Activated T-helper 1 cell treated with Interleukin-2 at 50 U/mL for 16 hours (primary cell): ENCODE measurements at places on chromosomes 3 and 15.

- DNase-seq = no peak
These were observed 25.7 kb downstream of the TKT start for GRCh38 chr3:53230041-53230621.

- no peak for DNase-seq
These were observed 221.2 kb downstream of the IGSF11 start for GRCh38 chr3:118813472-118813871.

- no peak for DNase-seq
These were observed 541.7 kb upstream of the MDFIC2 start for GRCh38 chr3:70854108-70854507.

DNA sequence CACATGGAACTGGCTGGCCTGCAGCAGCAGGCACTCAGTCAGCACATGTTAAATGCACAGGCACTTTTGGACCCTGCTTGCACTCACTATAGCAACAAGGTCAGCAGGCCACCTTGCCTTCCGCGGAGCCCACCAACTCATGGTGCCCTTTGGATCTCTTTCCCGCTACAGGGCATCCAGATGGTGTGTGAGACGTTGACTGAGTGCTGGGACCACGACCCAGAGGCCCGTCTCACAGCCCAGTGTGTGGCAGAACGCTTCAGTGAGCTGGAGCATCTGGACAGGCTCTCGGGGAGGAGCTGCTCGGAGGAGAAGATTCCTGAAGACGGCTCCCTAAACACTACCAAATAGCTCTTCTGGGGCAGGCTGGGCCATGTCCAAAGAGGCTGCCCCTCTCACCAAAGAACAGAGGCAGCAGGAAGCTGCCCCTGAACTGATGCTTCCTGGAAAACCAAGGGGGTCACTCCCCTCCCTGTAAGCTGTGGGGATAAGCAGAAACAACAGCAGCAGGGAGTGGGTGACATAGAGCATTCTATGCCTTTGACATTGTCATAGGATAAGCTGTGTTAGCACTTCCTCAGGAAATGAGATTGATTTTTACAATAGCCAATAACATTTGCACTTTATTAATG lies 85.0 kb downstream of the TGFBR2 start:
- DNase-seq = no peak

DNA sequence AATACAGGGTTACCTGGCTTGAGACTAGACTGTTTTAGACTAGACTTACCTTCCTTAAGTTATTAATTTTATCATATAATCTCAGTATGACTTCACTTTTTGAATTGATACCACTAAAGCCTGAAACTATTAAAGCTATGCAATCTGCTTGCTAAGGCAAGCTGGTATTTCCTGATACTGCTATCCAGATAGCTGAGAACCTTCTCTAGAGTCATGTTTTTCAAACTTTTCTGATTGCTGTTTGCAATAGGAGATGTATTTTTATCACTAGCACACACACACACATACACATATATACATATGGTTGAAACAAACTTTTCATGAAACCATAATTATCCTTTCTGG lies 9.3 kb upstream of the MAGI1 start:
- DNase-seq = no peak

- DNase-seq = no peak
These were observed 809.9 kb downstream of the MCTP2 start for GRCh38 chr15:95041297-95041696.

- DNase-seq = no peak
These were observed 209.5 kb upstream of the ST8SIA2 start for GRCh38 chr15:92184142-92184541.

DNA sequence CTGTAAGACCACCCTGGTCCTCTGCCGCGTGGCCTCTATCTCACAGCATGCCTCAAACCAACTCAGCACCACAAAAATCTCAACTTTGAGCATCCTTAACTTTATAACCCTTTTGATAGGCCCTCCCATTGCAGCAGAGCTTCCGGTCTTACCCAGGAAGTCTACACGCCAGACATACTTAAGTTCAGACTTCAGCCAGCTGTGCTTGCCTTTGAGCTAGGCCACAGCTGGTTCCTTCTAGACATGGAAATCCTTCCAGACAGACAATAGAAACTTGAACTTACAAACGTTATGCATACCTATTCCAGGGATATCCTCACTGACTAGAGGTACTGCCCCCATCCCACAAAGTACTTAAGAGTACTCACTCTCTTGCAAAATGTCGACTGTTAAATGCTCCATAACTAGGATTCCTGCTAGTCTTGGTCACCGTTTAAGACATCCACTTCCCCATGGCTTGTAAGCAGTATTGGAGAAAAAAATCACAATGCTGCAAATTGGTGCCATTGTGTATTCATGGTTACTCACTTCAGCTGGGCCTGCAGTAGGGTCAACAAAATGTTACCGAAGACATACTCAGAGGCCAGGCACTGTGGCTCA lies 183.5 kb downstream of the TBL1XR1 start:
- no peak for DNase-seq
